ENCODE measurements at places on chromosomes 7 and 10.

GRCh38 chr10:51063659-51064535, 10.4 kb upstream of the PRKG1 start:
- DNase-seq = no peak

GRCh38 chr10:944034-944831, 12.7 kb upstream of the LARP4B start:
- DNase-seq = peak; percentile 22

- DNase-seq = no peak
These were observed 828.7 kb downstream of the TYW1 start for GRCh38 chr7:67825356-67825755.

- DNase-seq = no peak
These were observed 43.1 kb upstream of the FOXK1 start for GRCh38 chr7:4638781-4639575.

GRCh38 chr10:62093863-62094291, 174.8 kb downstream of the RTKN2 start:
- DNase-seq = no peak

DNA sequence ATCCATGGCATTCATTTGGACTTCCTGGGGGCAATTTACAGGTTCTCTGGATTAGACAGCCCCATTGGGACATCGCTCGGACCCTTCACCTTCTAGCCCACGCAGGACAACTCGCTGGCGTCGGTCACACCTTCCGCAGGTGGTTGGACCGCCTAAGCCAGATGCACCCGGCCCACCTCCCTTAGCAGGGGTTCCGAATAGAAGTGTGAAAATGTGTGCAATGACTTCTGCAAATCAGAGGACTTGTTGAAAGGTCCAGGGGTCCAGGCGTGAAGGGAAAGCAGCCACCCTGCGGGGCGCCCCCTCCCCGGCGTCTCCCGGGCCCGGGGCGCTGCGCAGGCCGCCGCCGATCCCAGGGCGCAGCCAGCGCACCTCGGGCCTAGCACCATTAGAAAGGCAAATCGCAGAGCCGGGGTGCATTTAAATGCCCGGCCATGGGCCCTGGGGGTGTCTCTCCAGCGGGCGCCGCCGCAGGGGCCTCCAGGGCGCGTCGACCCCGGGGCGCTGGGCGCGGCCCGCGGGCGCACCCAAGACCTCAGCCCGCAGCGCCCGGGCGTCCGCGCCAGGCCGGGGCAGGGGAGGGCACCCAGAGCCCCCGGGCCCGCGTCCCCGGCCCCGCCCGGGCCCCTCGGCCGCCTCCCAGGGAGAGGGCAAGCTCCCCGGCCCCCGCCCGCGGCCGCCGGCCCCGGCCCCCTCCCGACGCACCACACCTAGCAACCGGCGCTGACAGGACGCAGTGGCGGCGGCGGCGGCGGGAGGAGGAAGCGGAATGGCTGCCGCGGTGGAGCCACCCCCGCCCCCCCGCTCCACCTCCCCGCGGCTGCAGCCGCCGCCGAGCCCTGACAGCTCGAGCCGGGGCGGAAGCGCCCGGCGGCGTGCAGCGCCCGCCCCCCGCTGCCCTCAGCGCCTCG, 1.2 kb downstream of the JAZF1 start:
- DNase-seq = peak; percentile 77

- no peak for DNase-seq
These were observed 91.2 kb downstream of the ZNF22 start for GRCh38 chr10:45091968-45092367.

- no peak for DNase-seq
These were observed 100.3 kb downstream of the TRRAP start for GRCh38 chr7:98978672-98979071.

DNA sequence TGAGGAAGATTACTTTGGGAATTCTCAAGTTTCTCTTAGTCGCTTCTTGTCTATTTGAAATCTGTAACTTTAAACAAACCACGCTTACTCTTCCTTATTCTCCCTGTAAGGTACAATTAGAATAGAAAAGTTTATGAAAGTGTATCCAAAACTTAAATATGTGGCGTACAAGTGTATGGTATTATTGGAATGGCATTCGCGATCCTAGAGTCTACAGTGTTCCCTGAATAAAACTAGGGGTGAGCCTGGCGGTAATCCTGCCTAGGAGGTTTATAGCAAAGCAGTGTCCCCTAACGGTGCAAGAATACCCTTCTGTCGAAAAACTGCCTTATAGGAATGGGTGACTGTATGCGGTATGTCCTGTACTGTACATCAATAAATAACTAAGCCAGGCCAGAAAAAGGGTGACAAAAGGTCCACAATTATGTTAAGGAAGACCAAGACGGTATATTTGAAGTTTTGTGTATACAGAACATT, 1.2 kb downstream of the TASOR2 start:
- no peak for DNase-seq

- peak; percentile 28 for DNase-seq
These were observed 6.8 kb downstream of the CYP26A1 start for GRCh38 chr10:93080350-93081046.

- DNase-seq = no peak
These were observed 63.9 kb downstream of the STK17A start for GRCh38 chr7:43646603-43647338.

DNA sequence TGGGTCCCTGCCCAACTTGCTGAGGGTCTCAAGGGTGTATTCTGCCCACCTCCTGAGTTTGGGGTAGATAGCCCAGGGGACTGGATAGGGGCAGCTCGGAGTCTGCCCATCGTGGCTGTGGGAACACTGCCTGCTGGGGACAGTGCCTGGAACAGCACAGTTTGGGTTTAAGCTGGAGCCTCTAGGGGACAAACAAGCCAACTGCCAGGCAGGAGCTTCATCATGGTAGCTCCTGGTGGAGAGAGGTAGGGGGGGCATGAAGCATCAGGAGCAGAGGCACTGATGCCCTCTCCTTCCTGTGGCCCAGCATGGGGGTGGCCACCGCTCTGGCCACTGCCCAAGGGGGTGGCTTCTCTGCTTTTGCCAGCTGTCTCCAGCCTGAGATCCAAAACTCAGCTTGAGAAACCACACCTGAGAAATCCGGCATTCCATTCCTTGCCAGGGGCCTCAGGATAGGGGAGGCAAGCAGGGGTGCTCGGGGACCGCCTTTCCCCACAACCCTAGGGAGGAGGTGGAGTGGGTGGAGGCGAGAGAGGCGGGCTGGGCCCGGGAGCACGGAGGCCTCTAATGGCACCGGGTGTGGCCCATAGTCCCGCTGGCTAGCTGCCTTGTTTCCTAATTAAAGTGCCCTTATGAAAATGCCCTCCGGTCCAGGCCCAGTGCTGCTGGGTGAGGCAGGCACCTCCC, 47.6 kb downstream of the UNC5B start:
- DNase-seq = no peak

- DNase-seq = no peak
These were observed 321.6 kb upstream of the LRRTM3 start for GRCh38 chr10:66604195-66604594.

DNA sequence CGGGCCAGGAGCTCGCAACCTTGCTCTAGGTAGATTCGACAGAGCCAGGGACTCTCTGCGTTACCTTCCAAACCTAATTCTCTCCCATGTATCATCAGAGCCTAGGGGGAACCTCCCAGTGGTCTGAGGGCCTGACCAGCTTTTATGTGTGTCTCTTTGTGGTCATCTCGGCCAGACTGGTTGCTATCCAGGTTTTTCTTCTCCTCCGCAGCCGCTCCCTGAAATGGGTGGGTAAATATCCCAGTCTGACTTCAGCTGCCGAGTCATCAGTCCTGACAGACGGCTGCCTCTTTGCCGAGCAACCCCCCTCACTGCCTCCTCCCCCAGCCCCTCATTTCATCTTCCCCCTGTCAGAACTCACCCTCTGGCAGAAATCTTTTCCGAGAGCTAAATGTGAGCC, 578.1 kb downstream of the LRMDA start:
- DNase-seq = no peak

DNA sequence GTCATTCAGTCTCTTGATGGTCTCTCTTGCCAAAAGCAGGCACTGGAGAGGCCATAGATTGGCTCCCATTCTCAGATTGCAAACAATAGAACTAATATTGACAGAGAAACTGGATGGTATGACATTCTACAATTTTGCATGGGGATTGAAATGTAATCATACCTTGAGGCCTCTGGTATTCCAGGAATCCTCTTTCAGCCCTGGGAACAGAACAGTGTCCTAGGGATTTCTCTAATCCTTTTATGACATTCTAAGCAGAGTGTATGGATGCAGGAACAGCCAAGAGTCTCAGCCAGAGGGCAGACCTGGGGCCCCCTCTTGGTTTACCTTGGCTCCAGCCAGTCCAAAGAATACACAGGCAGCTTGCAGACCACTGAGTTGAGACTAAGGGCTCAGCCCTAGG, 206.4 kb downstream of the KCNMA1 start:
- DNase-seq = no peak

DNA sequence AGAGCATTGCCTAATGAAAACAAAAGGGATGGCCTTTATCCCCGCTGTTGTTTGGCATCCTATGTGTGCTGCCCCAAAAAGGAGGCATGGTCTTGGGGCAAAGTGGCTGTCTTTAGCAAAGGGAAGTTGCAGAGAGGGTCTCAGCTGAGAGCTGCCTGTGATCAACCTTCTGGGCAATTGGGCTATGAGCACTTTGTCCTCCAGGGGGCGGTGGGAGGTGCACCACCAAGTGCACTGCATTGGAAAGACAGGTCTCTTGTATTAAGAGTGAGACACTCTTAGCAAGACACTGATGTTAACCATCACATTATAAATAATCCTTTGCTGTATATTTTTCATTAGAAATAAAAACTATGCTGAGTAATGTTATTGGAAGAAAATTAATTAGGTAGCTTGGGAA, 314.8 kb downstream of the POM121L12 start:
- no peak for DNase-seq

- no peak for DNase-seq
These were observed 31.8 kb downstream of the AP3M1 start for GRCh38 chr10:74118804-74119203.

DNA sequence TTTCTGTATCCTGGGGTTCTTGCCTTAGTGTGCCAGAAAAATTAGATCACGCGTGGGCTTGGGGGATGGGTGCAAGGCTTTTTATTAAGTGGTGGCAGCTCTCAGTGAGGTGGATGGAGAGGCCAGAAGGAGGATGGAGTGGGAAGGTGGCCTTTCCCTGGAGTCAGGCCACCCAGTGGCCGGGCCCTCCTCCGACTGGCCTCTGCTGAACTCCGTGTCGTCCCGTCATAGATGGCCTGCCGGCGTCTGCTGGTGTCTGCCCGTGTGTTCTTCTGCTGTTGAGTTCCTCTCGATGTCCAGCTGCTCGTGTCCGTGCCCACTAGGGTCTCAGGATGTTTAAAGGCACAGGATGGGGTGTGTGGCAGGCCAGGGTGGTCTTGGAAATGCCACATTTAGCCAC, 4.0 kb upstream of the ZNF746 start:
- no peak for DNase-seq

- no peak for DNase-seq
These were observed 23.3 kb upstream of the INMT start for GRCh38 chr7:30728591-30729100.

GRCh38 chr7:108078211-108078673, 51.9 kb downstream of the LAMB4 start:
- no peak for DNase-seq

- DNase-seq = peak; percentile 32
These were observed 181.7 kb downstream of the PLXNA4 start for GRCh38 chr7:132394283-132395198.

- peak; percentile 35 for DNase-seq
These were observed 205.4 kb downstream of the FANK1 start for GRCh38 chr10:126101736-126102135.

DNA sequence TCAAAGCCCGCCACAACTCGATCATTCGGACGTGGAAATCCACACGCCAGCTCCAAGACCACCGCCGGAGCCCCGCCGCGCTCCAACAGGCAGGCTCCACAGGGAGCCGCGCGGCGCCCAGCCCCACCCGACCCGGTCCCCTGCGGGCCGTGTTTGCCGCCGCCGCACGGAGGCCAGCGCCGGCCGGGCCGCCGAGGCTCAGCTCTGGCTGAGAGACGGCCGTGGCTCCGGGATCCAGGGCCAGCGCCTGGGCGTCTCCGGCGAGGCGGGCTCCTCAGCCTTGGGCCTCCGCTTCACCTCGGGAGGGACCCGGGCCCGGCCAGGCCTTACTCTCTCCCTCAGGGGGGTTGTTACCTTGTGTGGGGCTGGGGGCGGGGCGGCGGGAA, 333 bp downstream of the SMNDC1 start:
- DNase-seq = no peak

- no peak for DNase-seq
These were observed 11.9 kb downstream of the MYO1G start for GRCh38 chr7:44966731-44967538.

- no peak for DNase-seq
These were observed 35.9 kb downstream of the SVIL start for GRCh38 chr10:29598851-29599311.

All from CD4-positive, alpha-beta T cell treated with Interleukin-1 beta for 1 hour (primary cell).